Stimulated activated CD8-positive, alpha-beta memory T cell treated with anti-CD3 and anti-CD28 coated beads, Interleukin-2, amount 100 ng/mL, for 1 hour (primary cell): ENCODE measurements at places on chromosomes 3 and 15.

- DNase-seq: no peak
Observed at GRCh38 chr3:114411811-114412803, 118.3 kb downstream of the TIGIT start.

DNA sequence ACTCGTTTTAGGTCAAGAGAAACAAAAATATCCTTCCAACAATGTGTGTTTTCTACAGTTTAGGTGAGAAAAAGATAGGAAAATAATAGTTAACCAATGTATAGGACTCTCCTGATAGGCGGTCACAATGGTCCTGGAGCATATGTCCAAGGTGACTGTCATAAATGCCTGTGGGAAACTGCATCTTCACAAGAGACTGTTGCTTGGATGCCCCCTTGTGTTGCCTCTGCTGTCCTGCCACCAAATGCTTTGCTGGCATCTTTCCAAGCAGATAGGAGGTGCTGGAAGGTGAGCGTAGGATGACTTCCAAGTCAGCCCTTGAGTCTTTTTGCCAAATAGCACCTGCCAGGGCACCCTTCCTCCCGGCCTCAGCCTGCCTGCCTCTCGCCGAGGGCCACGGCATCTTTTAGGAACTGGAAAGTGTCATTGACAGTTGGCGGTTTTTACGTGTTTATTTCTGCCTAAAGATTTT is 24.1 kb upstream of the SACM1L start:
- DNase-seq: peak; percentile 25

- peak; percentile 26 for DNase-seq
Observed at GRCh38 chr3:63818282-63819150, 583 bp upstream of the C3orf49 start.

DNA sequence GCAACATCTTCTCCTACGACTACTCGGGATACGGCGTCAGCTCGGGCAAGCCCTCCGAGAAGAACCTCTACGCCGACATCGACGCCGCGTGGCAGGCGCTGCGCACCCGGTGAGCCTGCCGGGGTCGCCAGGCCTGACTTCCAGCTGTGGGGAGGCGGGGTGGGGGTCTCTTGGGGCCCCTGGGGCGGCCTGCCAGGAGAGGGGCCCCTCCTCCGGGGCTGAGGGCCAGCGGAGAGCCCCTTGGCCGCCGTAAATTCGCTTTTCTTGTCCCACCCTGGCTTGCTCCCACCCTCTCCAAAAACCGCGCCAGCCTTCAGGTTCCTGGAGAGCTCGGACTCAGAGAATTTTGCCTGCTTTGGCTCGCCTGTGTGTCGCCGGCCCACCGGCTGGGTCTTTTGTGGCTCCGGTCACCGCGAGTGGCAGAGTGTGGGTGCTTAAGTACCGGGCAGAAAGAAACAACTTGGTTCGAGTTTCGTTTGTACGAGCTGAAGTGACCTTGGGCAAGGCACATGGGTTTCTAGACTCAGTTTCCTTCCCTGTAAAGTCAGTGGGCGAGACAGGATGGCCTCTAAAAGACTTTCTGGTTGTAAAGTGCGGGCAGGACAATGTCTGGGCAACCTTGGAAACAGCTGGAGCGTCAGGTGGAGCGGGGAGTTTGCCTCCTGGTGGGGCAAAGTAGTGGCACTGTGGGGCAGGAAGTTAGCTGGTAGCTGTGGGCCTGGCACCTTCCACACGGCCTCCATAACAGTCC is 976 bp downstream of the ABHD17C start:
- no peak for DNase-seq

DNA sequence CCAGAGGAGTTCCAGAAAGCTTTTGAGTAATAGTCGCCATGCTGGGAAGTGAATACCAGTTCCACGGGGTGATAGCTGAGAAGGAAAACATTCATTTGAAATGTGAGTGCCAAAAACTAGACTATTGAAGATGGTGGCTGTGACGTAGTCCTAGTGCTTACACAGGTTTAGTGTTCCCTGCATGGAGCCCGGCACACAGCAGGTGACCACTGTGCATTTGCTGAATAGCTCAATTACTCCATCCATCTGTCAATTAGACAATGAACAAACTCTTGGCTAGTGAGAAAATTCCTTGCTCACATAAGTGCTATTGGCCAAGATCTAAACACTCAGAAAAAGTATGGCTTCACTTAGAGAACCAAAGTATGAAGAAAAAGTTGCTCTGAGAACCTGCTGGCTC is 448.1 kb upstream of the WNT5A start:
- DNase-seq: no peak

DNA sequence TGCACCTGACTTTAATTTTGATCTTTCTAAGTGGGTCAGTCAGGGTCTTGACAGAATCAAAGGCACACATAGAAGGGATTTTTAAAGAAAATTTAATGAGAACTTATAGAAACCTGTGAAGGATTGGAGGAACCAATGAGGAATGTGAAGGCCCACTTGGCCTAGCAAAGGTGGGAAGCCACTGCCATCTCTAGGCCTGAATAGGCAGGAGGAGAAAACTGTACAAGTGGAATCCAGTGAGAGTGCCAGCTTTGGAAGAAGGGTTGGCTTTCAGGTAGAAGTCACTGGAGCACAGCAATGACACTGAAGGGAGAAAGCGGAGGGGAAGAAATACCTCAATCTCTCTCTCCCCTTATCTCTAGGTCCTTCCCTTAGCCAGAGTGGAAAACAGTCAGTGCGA is 380.7 kb upstream of the KCNMB2 start:
- DNase-seq: no peak

DNA sequence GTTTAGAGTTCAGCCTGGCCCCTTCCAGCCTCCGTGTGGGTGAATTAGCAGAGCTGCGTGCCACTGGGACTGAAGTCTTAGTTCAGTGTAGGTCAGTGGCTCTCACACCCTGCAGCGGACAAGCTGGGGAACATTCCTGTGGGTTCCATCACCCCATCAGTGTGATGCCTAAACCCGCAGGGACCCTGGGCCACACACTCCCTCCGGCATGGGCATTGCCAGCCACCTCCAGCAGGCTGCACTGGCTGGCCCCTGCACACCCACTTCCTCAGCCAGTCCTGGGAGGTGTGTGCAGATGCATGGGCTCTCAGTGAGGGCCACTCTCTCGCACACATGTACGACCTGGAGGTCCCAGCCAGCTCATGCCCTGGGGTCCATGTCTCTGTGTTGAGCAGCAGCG is 32.1 kb upstream of the TOPBP1 start:
- DNase-seq: no peak
